ENCODE measurements at places on chromosomes 6 and 20.

DNA sequence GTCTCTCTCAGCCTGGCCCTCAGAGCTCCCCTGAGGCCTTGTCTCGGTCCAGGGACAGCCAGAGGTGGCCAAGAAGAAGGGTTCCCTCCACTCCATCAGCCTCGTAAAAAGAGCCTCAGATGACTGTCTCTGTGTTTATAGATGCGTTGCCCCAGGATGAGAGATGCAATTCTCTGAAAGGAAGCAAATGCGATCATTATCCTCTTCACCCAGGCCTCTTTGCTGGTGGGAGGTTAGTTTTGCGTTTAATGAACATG, 90.4 kb downstream of the YTHDF1 start:
- no peak for DNase-seq

DNA sequence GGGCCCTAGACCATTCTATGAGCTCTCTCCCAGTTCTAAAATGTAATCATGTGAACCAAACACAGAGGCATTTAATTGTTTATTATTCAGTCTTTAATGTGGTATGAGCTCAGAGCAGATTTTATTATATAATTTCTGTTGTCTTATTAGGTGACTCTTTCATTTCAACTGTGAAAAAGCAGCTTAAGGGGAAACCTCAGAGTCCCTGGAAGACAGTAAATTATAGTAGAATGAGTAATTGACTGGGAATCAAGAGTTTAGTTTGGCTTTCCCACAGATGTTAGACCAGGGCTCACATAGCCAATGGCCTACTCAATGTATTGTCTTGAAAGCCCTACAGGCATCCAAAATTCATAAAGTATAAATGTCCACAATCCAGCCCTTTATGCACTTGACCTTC, 390.4 kb upstream of the SLC35B3 start:
- DNase-seq, result no peak

DNA sequence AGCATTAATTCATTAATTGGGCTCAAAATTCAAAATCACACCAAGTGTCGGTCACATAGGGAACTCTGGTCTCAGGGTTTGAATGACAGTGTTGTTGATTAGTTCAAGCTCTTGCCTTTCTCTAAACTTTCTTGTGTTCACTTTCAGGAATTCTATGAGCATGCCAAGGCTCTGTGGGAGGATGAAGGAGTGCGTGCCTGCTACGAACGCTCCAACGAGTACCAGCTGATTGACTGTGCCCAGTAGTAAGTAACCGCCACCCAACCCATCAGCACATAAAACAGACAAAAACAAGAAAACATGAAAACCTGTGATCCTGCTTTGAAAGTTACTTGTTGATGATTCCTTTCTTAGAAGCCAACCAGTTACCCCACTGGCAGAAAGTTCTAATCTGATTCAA, 52.7 kb downstream of the GNAS start:
- DNase-seq, result no peak

DNA sequence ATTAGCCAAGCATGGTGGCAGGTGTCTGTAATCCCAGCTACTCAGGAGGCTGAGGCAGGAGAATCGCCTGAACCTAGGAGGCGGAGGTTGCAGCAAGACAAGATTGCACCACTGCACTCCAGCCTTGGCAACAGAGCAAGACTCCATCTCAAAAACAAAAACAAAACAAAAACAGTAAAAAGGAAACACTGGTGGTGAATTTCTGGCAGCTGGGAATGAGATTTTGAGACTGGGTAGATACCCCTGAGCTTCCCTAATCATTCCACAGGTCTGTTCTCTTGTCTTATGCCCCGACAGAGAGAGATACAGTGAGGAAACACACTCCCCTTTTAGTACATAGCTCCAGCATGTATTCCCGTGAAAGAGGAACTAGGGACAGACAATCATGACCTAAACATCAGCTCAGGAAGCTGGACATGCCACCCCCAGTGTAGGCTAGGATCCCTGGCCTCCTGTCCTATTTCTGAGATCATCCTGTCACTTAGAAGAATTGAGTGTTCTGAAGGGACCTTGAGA, 9.6 kb downstream of the MAN1A1 start:
- no peak for DNase-seq

DNA sequence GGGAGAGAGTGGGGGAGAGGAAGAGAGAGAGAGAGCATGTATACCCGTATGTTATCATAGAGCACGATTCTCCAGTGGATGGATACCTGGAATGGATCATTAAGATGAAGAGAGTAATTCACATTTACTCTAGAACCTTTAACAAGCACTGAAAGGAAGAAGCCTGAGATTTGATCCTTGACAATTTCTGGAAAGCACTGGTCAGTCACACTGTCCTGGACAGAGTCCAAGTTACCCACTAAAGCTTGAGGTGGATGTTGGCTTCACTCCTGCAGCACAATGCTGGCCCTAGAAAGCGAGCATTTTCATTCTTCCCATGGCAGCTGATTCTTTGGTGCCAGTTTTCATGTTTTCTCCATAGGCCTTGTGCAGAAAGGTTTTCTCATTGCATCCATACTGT, 25.6 kb downstream of the NFYA start:
- DNase-seq, result no peak

DNA sequence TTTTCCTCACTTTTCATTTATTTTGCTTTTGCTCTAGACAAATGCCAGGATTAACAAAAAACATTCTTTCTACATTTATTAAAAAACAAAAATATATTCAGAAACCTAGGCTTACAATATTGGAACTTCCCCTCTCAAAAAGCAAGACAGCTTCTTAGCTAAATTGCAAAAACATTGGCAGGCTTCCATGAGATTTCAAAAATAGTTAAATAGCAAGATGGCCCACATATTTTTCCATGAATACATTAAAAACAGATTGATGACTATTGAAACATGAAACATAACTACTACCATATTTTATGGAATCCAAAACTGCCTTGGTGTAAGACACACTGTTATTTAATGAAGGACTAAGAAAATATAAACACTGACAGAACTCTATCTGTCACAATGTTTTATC, 92.0 kb downstream of the LY86 start:
- no peak for DNase-seq

DNA sequence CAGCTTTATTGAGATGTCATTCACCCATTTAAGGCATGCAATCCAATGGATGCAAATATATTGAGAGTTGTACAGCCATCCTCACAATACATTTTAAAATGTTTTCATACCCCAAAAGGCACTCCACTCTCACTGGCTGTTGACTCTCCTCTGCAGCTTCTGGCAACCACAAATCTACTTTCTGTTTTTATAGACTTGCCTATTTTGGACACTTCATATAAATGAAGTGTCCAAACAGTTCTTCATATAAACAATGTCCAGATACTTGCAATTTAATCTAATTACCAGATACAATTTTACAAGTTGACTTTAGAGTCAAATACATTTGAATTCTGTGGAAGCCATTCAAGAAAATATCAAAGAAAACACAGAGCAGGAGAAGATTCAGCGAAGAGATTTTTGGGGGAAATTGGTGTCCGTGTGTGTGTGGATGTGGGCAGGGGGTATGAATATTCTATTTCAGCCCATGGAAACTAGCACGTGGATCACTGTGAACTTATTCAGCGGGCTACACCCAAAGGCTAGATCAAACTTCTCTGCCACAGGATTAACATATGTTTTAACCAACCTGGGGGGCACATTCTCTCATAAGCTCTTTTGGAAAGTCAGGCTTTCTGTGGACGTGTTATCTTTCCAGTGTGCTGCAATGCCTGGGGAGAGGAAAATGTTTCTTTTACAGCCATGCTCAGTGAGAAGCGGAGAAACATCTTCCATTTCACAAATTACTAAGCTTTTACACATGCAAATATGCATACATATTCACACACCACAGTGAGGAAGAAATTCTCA, 73.9 kb downstream of the PLG start:
- DNase-seq, result no peak

DNA sequence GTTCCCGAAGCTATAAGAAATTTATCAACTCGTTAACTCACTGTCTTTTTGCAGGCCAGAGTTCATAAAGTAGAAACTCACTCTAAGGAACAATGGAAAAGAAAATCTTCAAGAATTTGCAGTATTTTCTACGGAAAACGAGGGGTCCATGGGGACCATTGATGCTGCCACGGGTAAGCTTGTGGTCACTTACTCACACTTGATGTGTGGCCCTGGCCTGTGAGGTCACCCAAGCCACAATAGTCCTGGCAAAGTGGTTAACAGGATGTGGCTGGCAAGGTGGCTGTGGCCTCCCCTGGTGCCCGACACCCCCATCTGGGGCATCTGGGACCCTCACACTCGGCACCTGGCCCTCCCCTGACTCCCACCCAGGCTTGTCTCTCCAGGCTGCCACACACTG, 123.4 kb downstream of the C6orf118 start:
- no peak for DNase-seq

GRCh38 chr6:21780141-21780540, 186.6 kb downstream of the SOX4 start:
- no peak for DNase-seq

Measured in T-helper 17 cell (primary cell).